ENCODE measurements at places on chromosomes 6 and 20. TPM values are rescaled to one million over a fixed set of nuclear protein-coding genes. Genes with fewer than 3 reads are reported as not detected.

SLC22A2 gene
- 10.8 TPM for polyA plus RNA-seq

PLA2G7 gene
- 3.2 TPM for polyA plus RNA-seq

TFEB gene
- polyA plus RNA-seq: 9.9 TPM

KCNQ2 gene
- polyA plus RNA-seq: 7.1 TPM

KHDC1 gene
- 11.0 TPM for polyA plus RNA-seq

EYA2 gene
- 0.78 TPM for polyA plus RNA-seq

PPIL6 gene
- polyA plus RNA-seq: 18.1 TPM

COL9A3 gene
- polyA plus RNA-seq: 30.0 TPM

BFSP1 gene
- polyA plus RNA-seq: 4.1 TPM

UQCC2 gene
- polyA plus RNA-seq: 71.1 TPM

DNA sequence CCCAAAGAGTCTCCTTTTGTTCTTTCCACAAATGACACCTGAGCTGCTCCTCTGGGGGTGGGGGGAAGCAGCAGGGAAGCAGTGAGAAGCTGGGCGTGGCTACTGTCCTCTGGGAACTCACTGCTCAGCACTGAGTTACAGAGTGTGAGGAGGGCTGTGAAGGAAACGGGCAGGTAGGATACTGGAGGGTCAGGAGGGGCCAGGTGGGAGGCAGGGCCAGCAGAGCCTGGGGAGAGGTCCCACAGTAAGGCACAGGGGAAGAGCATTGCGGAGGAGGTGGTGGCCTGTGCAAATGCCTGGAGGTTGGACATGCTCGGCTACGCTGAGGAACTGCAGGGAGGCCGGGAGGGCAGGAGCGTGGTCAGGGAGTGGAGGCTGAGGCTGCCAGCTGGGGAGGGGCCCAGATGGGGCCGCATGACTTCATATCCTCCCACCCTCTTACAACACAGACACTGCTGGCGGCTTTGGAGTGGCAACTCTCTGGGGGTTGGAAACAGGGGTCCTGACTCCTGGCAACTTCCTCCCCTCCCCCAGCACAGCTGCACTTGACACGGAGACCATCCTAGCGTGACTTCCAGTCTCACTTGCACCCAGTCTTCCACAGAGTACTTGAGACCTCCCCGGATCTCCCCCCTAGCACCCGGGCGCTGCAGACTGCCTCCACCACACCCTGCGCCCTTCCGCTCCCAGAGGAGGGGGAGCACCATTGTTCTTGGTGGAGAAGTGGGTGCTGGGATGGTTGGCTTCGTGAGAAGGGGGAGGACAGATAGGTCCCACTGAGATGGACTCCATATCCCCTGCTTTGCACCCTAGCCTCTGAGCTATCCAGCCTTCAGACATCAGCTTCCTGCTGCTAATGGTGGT is 34.2 kb downstream of the RBM38 start:
- no peak for DNase-seq

GRCh38 chr6:51472745-51473487 is 614.5 kb downstream of the PKHD1 start:
- peak; percentile 14 for DNase-seq

DNA sequence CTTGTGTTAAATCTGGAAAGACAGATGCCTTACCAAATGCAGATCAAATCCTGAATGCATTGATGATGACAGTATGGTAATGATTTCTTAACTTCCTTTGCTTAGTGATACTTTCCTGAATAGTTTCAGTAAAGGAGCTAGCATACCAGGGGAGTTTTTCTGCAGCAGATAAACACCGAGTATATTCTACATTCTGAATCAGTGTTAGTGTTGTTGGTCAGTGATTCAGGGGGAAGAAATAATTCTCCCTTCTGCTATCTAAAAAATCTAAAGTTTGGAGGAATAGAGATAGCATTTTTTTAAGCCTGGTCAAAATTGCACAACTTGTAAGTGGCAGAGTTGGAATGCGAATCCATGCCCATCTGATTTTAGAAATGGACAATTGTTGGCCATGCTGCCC is 512.2 kb upstream of the MARCKS start:
- no peak for DNase-seq

DNA sequence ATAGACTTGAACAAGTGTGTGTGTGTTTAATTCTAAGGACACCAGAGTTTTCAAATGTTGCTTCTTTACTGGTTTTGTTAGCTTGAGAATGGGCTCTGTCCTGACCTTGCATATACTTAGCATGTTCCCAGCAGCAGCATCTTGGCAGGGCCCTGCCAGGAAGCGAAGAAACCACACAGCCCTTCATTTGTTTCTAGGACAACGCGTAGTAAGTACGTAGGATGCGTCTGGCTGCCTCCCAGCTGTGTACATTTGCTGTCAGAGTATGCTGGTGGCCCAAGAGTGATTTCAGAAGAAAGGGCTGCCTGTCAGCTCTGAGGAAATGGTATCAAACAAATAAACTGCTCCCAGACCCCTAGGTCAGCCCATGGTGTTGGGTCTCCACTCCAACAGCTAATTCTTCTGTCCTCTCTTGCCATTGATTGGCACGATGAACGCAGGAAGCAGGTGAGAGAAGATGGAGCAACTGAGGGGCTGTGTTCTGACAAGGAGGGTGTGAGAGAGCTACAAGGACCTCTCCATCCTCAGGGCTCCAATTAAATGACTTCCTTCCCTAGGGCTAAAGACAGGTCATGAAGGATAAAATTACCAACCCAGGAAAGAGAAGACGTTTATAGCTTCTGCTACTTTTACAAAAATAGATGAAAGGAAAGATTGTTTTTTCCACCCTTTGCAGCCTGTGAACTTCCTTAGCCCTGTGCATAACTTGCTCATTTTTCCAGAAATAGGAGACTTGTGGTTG is 55.9 kb upstream of the HDDC2 start:
- DNase-seq: no peak

DNA sequence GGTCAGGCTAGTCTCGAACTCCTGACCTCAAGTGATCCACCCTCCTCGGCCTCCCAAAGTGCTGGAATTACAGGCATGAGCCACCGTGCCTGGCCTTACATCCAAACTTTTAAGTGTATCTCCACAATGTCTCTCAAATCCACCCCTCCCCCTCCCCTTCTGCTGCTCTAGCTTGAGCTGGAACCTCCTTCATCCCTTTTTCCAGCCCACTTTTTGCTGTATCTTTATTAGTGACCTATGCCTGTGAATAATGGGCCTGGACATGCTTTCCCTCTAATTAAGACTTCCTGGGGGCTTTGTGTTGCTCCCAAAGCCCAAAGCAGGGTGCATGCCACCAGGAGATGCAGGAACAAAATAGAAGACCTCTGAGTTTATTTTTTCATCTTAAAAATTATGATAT is 26.1 kb downstream of the TNFAIP3 start:
- no peak for DNase-seq

DNA sequence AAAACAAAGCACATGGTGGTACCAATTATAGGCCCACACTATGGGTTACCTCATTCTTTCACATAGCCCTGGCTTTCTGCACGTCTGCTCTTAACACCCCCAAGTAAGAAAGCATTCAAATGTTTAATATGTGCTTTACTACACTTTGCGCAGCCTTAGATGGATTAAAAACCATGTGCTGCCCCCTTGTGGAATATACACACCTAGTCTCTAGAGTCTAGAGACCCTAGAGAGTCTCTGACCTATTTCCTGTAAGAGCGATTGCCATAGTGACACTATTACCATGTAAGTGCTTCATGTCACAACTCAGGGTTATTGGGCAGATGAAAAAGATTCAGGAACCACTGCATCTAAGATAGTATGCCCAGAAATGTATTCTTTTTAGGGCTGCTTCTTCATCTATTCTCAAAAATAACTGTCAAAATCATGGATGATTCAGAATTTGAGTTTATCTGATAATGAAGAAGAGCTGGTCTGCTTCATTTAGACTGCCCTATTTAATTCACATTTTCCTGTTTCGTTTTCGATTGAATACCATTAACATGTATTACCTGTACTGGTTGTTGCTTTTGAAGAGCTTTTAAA is 186.3 kb downstream of the ADGB start:
- DNase-seq: no peak

DNA sequence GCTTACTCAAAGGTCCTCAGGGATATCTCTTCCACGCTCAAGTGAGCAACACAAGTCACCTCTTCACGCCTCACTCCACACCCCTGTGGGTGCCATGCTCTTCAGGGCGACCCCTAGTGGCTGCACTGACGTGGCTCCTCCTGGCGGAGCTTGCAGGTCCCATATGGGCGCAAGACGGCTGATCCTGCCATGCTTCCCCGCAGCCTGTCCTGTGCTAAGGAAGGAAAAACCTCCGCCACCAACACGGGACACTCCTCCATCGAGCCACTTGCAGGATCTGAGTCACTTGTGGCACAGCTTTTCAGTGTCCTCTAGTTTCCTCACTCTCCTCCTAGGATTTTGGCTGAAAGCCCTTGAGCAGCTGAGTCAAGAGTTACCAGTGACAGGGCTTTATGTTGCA is 90.7 kb downstream of the KHDC1L start:
- DNase-seq: no peak

DNA sequence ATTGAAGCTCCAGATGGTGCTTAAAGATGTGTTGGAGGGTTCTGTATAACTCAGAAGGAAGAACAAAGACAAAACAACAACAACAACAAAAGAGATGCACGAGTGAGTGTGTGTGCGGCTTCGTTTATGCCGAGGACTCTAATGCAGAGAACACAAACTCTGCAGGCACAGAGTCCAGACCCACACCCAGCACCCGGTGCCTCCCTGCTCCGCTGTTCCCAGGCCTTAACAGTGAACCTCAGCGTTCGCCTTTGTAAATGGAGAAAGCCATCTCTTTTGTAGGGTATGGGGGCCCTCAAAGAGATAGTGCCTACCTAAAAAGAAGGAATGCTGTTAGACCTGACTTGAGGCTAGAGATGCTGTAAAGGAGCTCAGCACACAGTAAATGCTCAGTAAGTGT is 243.3 kb downstream of the ERMARD start:
- DNase-seq: no peak

DNA sequence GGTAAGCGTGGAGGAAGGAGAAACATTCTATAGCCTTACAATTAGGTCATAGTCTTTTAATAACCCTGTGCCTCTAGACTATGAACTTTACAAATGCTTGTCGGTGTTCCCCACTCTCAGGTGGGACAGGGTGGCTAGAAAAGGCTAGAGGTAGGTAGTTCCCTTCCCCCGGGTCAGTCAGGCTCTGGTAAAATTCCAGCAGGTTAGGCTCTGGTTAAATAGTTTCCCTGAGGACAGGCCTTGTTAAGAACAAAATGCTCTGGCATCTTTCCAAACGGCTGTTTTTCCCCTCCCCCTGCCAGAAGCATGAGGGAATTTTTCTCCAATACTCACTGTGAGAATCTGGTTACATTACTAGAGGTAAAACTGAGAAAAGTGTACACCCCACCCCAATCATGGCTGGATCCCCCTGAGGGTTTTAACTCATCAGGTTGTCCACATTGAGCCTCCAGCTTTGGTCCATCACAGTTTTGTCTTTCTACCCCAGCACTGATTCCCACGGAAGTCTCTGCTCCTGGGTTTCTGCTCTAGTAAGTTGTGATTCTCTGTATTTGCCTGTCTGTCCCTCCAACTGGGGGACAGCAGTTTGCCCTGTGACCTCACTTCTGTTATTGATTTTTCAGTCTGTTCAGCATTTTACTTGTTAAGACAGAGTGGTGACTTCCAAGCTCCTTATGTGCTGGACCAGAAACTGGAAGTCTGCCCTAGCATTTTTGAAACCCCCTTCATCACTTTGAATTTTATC is 84.7 kb upstream of the ADGRF1 start:
- peak; percentile 42 for DNase-seq

DNA sequence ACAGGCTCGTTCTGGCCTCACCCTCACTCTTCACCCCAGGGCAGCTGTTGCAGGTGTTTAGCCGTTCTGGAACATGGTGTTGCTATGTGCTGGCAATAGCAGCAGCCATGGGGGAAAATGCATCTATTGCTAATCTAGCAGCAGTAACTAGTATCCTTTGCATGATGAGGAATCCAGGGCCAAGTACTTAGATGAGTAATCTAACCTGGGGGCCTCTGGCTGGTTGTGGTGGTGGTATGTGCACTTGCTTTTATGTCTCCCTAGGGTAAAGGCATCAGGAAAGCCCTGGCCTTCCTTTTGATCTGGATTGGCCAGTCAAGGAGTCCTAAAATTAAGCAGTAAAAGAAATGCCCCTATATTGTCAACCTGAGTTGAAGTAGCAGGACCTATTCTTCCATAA is 594.5 kb upstream of the MAP3K7 start:
- no peak for DNase-seq

DNA sequence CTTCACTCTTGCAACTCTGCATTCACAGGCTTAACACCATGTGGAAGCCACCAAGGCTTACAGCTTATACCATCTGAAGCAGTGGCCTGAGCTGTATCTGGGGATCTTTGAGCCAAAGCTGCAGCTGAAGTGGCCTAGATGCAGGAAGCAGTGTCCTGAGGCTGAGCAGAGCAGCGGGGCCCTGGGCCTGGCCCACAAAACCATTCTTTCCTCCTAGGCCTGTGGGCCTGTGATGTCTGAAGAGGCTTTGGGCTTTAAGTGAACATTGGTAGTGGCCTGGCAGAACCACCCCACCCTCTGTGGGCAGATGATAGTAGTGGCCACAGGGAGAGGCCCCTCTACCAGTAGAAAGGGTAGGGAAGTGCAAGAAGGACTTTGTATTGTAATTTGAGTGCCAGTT is 6.9 kb upstream of the PREP start:
- DNase-seq: no peak

DNA sequence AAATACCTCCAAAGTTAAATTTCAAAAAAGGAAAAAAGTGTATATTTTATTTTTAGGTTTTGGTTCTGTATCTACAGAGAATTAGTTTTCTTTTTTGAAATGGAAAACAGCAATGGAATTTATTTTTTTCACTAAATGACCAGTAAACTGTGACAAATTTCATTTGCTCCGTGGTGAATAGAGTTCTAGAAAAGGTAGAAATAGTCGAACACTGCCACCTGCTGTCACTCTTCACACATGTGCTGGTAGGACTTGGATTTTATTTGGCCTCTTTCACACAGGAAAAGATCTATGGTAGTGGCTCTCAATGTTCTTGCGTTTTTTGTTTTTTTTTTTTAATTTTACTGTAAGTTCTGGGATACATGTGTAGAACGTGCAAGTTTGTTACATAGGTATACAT is 312.5 kb downstream of the EYA4 start:
- DNase-seq: peak; percentile 59
